Colonic mucosa (tissue), 4 donors: ENCODE measurements at places on chromosomes 5 and 9.

DNA sequence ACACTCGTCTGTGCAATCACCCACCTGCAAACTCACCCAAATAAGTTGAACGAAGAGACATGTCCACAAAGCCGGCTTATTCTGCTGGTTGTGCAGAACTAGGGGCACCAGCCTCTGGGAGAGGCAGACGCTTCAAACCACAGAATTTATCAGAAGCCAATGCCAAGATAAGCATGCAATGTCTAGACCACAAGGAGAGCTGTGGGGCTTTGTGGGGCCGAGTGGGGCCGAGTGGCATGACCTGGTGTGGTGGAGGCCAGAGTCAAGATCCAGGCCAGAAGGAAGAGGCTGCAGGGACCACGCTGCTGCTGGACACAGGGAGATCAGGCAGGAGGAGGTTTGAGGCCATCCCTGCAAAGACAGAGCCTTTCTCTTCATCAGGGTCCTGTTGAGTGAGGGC, 259.0 kb downstream of the IRX2 start:
- no peaks in the 10 kb centered on the region for H3K4me1 ChIP-seq
- no peaks in the 10 kb centered on the region for H3K36me3 ChIP-seq
- no peak overlapping the region for H3K27ac ChIP-seq
- H3K27me3 ChIP-seq: no peaks in the 10 kb centered on the region
- DNase-seq: no peak
- no peak overlapping the region for H3K4me3 ChIP-seq

GRCh38 chr5:180330810-180331646, 22.1 kb downstream of the GFPT2 start:
- peak; percentile 39 for DNase-seq
- no peaks in the 10 kb centered on the region for H3K27me3 ChIP-seq
- no peak overlapping the region for H3K27ac ChIP-seq
- no peaks in the 10 kb centered on the region for H3K4me1 ChIP-seq
- H3K4me3 ChIP-seq: no peak overlapping the region

DNA sequence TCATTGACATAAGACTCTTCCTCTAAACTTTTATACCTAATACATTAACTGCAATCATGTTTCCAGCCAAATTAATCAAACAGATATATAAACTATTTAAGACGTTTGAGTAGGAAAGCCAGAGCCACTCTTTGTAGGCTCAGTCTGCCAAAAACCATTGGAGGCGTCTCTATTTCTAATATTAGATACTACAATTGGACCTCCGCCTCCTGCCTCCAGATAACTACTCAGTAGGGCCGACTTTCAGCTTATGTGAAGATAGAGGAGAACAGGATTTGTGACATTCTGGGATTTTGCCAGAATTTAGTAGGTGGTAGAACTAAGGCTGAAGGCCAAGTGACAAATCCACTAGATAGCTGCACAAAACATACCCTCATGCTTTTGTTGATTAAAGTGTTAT, 463.0 kb downstream of the CETN3 start:
- no peaks in the 10 kb centered on the region for H3K36me3 ChIP-seq
- H3K27me3 ChIP-seq: no peaks in the 10 kb centered on the region
- no peak overlapping the region for H3K4me3 ChIP-seq

DNA sequence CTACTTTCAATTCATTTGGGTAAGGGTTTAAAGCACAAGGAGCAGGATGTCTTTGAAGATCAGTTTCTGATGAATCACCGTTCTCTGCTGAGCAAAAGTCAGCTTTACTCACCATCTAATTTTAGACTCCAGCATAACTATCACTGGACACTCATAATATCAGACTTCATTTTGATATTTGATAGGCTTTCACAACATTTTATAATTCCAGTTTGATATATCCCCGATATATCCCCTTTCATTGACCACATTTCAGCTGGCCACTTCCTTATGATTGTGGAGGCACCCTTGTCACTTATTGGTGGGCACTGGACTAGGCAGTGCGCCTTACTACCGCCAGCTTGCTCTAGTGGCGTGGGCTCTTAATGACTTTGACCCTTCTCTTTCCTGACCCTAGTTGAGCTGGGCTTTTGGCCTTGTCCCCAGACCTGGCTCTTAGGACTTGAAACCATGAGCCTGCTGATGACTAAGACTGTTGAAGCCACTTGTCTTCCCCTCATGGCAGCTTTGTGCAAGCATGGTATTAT, 46.8 kb downstream of the CYSTM1 start:
- no peaks in the 10 kb centered on the region for H3K27me3 ChIP-seq
- H3K27ac ChIP-seq: peak overlapping the region; percentile 12
- H3K36me3 ChIP-seq: no peaks in the 10 kb centered on the region
- H3K4me3 ChIP-seq: no peak overlapping the region

DNA sequence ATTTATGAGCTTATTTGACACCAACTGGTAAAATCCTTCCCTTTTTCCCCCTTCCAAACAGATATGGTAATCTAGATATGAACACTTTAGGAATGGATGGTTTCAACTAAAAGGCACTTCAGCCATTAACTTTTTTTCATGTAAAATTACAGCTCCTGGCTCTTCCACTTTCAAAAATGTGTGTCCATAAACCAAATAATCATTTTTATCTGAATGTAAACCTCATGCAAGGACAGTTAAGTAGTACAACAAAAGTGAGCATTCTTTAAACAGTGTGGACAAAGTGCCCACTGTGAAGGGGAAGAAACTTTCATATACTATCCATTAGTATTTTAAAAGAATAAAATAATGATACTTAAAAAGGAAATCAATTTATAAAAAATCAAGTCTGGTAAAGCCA, 17.2 kb downstream of the RAB14 start:
- no peaks in the 10 kb centered on the region for H3K4me1 ChIP-seq
- DNase-seq: no peak
- H3K36me3 ChIP-seq: no peaks in the 10 kb centered on the region
- no peaks in the 10 kb centered on the region for H3K27me3 ChIP-seq

GRCh38 chr9:37311938-37312708, 110.4 kb upstream of the GRHPR start:
- no peaks in the 10 kb centered on the region for H3K36me3 ChIP-seq
- no peak overlapping the region for H3K27ac ChIP-seq
- H3K27me3 ChIP-seq: no peaks in the 10 kb centered on the region
- DNase-seq: no peak
- no peak overlapping the region for H3K4me3 ChIP-seq

DNA sequence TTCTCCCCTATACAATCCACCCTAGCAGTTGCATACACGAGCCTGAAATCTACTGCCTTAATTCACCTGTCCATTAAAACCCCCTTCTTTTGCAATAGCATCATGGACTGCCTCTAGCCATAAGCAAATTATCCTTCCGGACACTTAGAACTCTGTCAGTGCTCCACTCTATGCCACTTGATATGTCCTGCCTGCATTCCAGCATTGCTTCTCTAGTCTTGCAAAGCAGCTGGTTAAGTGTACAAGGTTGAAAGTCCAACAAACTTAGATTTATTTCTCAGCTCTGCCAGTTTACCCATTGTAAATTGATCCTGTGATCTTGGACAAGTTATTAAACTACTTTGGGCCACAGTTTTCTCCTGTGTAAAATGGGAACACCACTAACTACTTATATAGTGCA, 197.9 kb downstream of the EPB41L4A start:
- no peaks in the 10 kb centered on the region for H3K27me3 ChIP-seq
- no peak overlapping the region for H3K27ac ChIP-seq
- H3K36me3 ChIP-seq: no peaks in the 10 kb centered on the region
- DNase-seq: no peak

DNA sequence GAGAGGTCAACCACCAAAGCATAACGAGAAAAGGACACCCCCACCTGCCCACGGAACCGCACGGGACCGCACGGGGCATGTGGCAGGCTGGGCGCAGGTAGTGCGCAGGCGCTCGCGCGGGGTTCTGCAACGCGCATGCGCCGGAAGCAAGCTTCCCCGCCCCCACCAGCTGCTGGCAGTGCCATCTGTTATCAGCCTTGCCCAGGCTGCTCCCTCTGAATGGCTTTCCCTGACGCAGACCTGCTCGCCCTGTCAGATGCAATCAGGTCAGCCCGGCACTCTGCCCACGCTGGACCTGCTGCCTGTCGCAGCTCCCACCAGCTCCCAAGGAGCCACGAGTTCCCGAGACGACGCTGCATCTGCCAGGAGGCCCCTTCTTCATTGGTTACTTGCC, 22.8 kb downstream of the PTCH1 start:
- no peaks in the 10 kb centered on the region for H3K36me3 ChIP-seq
- no peaks in the 10 kb centered on the region for H3K27me3 ChIP-seq
- H3K27ac ChIP-seq: peak overlapping the region; percentile 56
- peak overlapping the region; percentile 6 for H3K4me3 ChIP-seq

DNA sequence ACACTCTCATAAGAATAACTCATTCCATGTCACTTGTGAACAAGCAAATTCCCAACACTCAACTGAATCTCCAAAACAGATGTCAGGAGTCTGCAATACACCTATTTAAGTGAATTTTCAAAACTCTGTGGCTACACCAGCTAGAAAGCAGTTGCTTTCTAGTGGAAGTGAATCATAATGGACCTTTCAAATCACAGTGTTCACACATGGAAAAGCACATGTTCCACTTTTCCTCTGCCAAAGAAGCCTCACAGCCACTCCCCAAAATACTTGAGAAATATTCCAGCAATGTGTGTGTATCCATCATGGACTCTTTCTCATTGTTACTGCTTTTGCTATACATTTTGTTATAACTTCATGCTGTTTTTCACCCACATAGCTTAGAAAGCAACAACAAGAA, 17.4 kb downstream of the MARCHF3 start:
- no peak overlapping the region for H3K27ac ChIP-seq
- H3K36me3 ChIP-seq: no peaks in the 10 kb centered on the region
- no peaks in the 10 kb centered on the region for H3K27me3 ChIP-seq
- no peak for DNase-seq

DNA sequence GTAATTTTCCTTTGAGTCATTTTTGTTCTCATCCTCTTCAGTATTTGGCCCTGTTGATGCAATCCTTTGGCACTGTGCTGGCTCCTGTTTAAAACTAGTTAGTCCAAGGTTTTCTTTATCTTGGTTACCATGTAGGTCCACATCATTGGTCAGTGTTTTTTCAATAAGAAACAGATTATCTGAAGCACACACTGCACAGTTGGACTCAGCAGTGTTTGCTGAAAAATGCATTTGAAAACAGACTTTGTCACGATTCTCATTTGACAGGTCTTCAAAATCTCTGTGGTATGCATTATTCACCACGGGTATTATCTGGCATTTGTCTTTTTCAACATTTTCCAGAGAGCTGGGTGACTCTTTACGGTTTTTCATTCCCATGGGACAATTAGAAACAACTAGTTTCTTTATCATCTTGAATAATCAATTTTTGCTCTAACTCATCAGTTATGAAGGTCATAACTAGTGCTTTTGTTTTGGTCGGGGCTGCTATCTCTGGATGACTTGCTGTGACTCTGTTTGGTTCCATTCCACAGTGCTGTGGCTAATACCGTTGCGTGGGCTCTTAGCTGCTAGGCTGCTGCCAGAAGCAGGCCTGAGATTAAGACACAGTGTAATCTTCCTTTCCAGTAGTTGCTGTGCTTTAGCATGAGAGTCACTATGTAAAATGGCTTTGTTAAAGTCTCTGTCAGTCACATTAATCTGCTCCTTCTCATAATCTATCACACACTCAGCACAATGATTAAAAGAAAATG, 36.2 kb downstream of the NUDT12 start:
- H3K27ac ChIP-seq: no peak overlapping the region
- no peak overlapping the region for H3K4me3 ChIP-seq
- H3K4me1 ChIP-seq: peaks cover 4% of the 10 kb centered on the region

DNA sequence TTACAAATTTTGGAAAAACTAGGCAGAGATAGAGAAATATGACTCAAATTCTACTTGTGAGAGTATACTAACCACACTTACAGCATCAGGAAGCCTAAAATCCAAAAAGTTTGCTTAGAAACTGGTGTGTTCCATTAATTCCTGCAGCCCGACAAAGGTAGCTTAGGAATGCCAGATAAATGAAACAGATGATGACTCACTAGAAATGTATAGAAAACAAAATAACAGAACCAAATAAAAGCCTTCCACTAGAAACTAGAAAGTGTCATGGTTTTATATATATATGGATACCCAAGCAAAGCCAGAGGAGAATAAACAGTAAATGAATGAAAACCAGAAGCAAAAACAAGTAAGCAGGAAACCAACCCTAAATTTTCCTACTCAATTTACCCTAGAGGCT, 272.2 kb upstream of the PRDM9 start:
- no peak for DNase-seq
- no peak overlapping the region for H3K4me3 ChIP-seq
- no peaks in the 10 kb centered on the region for H3K27me3 ChIP-seq
- H3K4me1 ChIP-seq: no peaks in the 10 kb centered on the region
- H3K27ac ChIP-seq: no peak overlapping the region
- H3K36me3 ChIP-seq: no peaks in the 10 kb centered on the region

DNA sequence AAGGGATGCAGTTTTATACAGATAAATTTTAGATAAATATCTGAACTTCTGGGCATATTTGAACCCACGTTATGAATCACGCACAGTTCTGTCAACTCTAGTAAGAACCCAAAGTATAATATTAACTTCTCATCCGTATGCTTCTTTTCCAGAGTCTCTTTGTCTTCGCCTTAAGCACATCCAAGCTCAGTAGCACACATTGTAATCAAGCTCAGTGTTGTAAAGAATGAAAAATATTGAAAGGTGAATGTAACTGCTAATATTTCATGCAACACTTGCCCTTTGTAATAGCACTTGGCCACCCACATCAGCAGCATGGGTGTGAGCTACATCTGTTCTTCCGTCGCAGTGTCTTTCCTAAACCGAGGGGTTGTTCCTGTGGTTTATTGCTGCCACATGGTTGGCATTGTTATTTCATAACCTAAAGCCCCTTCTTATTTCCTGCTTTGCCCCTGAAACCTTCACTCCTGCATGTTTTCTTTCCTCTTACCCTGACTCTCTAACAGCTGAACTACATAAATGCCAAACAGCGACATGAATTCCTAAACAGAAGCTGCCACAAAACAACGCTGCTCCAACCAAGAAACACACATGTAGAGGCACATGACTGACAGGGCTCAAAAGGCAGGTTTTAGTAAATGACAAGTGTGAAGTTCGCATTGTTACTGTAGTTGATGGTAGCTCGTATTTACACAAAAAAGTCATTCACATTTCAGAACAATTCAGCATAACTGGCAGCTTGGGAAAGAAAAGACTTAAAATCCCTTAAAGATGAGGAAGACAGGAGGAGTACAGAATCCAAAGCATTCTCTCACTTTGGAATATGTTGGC, 190.1 kb upstream of the MEF2C start:
- no peak for DNase-seq
- H3K36me3 ChIP-seq: no peaks in the 10 kb centered on the region
- H3K4me1 ChIP-seq: no peaks in the 10 kb centered on the region
- H3K27ac ChIP-seq: no peak overlapping the region
- H3K27me3 ChIP-seq: no peaks in the 10 kb centered on the region
